Jurkat, Clone E6-1 (cell line): ENCODE measurements at places on chromosomes 5 and 9.

DNA sequence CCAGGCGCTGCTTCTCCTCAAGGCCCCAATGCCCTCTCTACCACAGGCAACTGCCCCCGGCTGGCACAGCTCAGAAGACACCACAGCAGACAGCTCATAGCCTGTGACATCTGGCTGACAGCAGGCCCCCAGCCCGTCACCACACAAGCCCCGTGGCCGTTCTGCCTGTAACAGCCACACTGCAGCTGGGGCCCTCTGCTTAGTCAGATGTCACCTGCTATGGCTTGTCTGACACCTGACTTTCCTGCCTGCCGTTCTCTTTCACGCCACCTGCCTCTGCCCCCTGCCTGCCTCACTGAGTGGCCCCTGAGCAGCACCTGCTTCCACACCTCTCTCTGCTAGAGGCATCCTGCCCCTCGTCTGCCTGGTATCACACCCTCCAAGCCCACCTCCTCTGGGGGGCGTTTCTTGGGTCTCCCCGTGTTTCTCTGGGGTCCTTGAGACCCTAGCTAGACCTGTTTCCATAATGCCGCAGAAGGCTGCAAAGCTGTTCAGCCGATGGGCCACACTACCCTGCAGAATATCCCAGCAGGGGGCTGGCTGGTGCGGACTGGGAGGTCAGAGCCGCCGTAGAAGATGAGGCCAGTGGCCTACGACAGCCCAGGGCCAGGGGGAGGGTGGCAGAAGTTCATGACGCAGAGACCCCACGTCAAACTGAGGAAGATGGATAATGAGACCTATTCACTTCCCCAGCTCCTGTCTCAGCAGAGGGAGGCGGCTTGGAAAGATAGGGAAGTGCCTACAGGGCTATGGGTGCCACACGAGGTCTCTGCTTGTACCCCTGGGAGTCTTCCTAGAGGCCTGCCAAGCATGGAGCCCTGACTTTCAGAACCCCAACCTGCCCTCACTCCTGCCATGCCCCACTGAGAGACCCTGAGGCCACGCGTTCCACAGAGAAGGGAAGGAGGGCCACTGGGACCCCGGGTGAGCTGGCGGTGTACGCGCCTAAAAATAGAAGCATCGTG is 95.1 kb downstream of the ZNF354C start:
- DNase-seq: no peak

DNA sequence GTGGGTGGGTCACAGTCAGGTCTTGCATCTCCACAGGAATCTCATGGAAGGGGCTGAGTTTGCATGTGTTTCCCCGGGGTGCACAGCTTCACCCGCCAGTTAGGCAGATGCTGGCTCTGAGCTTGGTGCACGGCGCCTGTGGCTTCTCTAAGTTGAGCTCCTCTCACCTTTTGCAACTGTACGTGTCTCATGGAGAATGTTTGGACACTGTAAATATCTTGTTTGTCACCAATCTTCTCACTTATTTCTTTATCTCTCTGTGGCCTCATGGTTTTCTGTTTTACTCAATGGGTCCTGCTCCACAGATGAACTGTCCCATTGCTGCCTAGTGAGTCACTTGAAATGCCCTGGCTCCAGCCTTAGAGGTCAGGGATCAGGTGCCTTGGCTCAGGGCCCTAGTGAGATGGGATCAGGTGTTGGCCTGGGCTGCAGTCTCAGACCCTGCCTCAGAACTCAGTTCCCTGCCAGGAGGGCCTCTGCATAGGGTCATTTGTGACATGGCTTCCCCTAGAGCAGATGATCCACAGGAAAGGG is 61.6 kb downstream of the WNK2 start:
- no peak for DNase-seq

- peak; percentile 17 for DNase-seq
Observed at GRCh38 chr9:2066312-2067273, 51.4 kb downstream of the SMARCA2 start.

DNA sequence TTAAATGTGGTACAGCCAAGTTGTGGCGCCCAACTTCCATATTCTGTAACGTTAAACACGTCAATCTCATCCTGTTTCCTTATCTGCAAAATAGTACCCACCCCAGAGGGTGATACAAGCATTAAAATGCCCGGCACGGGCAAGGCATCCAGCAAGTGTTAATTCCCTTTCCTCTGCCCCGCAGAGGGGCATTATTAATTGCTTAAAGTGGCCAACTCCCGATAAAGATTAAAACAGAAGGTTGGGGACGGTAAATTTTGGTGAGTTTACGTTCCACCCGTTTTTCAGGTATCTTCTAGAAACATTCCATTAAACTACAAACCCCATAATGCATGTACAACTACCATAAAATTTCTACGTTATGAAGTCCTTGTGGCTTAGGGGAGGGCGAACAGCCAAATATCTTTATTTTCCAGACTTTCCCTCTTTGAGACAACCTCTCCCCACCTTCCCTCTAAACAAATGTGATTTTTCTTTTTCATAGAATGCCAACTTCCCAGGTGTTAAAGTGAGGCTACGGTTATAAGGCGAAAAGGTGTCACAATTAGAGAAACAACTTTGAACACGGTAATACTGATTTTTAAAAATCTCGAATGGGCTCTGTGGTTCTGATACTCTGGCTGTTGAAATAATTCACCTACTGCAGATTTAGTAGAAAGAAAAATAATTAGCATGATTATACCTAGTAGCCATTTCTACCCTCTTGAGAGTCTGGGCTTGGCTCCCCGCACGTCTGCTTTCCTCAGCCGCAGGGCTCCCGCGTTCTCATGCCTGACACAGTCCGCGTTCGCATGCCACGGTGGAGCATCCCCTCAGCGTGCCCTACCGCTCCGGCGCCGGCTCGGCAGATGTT is 1.2 kb upstream of the GPBP1 start:
- no peak for DNase-seq
